ENCODE measurements at places on chromosomes 5 and 9. TPM values are rescaled to one million over a fixed set of nuclear protein-coding genes. Genes with fewer than 3 reads are reported as not detected.

The PCDHAC2 gene
- 0.48 TPM for total RNA-seq

The DTWD2 gene
- 11.8 TPM for total RNA-seq

The NXNL2 gene
- not detected for total RNA-seq

The CARD6 gene
- 5.3 TPM for total RNA-seq

The ZNF608 gene
- 8.6 TPM for total RNA-seq

The PSAT1 gene
- 0.83 TPM for total RNA-seq

The GDA gene
- 2.9 TPM for total RNA-seq

The CTXN3 gene
- total RNA-seq: not detected

The GCNT4 gene
- 0.30 TPM for total RNA-seq

The FGD3 gene
- 2.7 TPM for total RNA-seq

The HTR1A gene
- total RNA-seq: not detected

The MRPS2 gene
- 41.7 TPM for total RNA-seq

The GRXCR2 gene
- 9.6 TPM for total RNA-seq

The ADAMTS13 gene
- 2.8 TPM for total RNA-seq

The GABRA1 gene
- not detected for total RNA-seq

The ADGRV1 gene
- not detected for total RNA-seq

The INSL4 gene
- not detected for total RNA-seq

The TLN1 gene
- total RNA-seq: 252 TPM

The RNF180 gene
- 12.4 TPM for total RNA-seq

Measured in Right ventricle myocardium superior (tissue), 1 donor.